ENCODE measurements at places on chromosomes 6 and 20.
A peak's percentile ranks its signal among the peaks of the same experiment; 100 is the strongest.

DNA sequence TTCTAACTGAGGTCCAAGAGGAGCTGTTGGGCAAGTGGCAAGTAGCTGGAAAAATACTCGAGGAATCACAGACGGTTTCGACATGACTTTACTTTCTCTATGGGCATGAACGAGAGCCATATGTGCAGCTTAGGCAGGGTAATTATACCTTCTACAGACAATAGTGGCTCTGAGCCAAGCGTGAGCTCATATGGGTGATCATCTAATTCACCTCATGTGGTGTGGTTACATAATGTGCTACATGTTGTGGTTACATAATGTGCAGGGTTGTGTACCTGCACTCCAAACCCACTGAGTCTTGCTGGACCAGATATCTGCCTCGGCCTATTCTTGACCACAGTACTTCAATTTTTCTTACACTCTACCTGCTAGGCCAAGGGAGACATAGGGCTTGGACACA is 771.7 kb upstream of the EYS start:
- no peak for DNase-seq

DNA sequence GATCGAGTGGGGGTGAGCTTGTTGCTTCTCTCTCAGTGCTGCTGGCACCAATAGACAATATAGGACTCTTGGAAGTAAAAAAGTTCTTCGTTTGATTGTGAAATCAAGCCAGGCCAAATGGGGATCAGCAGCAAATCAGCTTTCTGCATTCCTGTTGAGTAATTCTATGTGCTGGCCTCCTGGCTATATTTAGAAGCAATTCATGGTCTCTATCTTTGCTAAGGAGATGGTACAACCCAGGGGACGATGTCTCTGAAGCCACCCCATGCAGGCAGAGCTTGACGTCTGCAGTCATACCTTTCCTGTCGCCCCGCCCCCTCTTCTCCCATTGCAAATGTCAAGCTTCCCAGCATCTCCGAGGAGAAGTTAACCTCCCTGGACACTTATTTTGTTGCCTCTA is 199.1 kb downstream of the SCP2D1 start:
- DNase-seq, result no peak

DNA sequence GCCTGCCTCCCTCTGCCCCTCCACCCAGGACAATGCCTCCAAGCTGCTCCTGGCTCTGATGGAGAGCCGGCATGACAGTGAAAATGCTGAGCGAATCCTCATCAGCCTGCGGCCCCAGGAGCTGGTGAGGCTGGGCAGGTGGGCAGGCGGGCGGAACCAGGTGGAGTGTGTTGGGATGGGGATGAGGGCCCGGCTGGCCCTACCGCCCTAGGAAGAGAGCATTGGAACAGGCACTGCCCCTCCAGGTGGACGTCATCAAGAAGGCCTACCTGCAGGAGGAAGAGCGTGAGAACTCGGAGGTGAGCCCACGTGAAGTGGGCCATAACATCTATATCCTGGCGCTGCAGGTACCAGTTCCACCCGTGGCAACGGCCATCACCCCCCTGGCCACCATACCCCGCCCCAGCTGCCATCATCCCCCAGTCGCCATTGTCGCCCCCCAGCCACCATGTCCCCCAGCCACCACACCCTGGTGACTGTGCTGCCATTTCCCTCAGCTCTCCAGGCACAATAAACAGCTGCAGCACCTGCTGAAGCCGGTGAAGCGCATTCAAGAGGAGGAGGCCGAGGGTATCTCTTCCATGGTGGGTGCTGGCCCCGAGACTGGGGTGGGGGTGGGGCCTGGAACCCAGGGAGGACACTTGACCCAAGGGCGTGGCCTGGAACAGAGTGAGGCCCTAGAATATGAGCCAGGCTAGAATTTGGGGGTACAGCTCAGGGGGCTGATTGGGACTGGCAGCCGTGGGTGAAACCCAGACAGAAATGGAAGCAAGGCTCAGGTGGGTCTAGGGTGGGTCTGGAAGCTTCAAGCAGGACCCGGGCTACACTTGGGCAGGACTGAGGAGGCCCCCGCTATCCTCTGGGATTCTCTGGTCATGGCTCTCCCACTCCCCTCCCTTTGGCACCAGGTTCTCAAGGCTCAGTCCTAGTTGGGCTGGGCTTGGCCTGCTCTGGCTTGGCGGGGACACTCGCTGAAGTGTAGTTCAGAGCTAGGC is 24.2 kb downstream of the UQCC2 start:
- DNase-seq, result no peak

- DNase-seq, result no peak
Observed at GRCh38 chr6:44193307-44193910, 23.3 kb upstream of the MYMX start.

DNA sequence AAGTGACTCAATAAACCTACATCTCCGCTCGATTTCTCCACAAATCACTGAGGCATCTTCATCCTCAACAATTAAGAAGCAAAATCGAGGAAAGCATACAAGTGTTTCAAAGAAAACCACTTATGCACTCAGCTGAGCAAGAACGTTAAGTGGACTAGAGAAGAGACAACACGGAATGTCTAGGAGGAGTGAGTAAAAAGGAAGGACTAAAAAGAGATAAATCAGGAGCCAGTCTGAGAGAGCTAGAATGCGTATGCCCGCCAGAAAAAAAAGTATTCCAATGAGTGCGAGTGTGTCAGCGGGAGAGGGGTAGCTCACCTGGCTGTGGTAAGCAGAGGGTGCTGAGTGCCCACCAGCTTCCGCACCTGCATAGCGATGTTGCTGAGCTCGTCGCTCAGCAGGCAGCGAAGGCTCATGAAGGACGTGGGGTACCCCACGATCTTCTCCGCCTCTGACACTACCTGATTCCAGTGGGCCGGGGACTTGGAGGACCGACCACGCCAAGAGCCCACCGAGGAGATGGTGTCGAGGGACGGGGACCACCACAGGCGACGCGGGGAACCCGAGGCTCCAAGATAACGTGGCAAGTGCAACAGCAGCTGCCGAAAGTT is 587 bp downstream of the PDSS2 start:
- peak; percentile 23 for DNase-seq

DNA sequence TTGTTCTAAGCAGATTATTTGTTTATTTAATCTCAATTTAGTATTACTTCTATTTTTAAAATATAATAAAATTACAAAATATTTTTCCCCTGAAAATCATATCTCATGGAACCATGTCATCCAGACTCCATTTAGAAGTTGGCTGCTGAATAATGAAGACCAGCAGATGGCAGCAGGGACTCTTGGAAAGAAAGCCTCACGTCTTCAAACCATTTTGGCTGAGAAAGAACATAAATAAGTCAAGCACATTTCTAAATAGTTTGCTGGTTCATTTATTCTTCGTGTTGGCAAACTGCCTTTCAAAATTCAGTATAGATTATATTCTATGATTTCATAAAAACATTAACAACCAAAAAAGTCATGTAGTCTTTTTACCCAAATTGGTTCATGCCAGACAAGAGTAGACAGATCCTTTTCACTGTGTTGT is 71.7 kb downstream of the RCAN2 start:
- DNase-seq, result no peak

DNA sequence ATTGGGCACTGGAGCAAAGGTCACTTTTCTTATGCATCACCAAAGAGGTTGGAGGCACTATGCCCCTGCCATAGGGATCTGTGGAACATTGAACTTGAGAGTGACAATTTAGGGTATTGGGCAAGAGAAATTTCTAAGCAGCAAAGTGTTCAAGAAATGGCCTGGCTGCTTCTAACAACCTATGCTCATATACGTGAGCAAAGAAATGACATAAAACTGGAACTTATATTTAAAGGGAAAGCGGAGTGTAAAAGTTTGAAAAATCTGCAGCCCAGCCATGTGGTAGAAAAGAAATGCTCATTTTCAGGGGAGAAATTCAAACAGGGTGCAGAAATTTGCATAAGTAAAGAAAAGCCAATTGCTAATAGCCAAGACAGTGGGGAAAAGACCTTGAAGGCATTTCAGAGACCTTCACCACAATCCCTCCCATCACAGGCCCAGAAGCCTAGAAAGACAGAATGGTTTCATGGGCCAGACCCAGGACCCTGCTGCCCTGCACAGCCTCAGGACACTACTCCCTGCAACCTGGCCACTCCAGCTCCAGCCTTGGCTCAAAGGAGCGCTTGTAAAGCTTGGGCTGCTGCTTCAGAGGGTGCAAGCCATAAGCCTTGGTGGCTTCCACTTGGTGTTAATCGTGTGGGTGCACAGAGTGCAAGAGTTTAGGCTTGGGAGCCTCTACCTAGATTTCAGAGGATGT is 24.4 kb downstream of the NCR2 start:
- no peak for DNase-seq

GRCh38 chr20:9555781-9556180 is 41.4 kb downstream of the LAMP5 start:
- no peak for DNase-seq

- DNase-seq, result no peak
Observed at GRCh38 chr20:25013478-25014380, 21.2 kb upstream of the APMAP start.

DNA sequence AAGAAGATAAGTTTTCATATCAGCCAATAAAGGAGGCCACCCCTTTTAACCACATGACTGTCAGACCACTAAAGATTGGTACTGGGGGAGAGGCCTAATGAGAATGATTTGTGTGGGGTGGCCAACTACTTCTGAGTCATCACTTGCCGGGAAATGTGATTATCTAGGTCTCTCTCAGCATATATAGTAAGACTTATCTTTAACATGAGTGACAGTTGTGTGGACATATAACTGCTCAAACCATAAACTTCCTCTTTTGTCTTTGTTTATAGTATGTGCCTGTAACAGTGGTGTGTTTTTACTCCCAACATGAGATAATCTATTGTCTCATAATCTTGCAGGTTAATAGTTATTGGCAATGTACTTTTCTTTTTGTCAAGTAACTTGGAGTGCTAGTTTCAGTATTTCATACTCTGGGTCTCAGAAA is 312.4 kb downstream of the CDKAL1 start:
- no peak for DNase-seq

DNA sequence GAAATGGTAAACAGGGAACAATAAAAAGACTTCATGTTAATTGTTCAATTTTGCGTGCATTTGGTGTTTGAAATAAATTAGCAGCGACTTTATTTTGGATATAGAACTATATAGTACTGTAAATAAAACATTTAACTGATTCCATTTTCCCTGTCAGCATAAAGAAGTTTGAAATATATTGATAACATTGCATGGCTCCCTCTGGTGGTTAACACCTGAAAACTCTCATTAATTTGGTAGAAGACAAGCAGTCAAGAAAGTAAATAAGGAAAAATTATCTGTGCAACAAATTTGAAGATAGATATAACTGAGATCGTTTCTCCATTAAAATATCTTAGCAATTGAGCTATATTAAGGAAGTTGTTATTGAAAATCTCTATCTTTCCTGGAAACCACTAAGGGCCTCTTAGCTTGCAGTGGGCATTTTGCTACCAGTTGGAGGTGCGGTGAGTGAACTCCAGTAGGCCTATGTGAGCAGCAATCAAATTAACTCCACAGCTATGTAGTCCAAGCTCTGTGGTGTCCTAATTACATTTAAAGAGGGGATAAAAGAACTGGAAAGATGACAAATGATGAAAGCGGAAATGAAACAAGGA is 435.7 kb upstream of the FKBP1C start:
- DNase-seq, result no peak

DNA sequence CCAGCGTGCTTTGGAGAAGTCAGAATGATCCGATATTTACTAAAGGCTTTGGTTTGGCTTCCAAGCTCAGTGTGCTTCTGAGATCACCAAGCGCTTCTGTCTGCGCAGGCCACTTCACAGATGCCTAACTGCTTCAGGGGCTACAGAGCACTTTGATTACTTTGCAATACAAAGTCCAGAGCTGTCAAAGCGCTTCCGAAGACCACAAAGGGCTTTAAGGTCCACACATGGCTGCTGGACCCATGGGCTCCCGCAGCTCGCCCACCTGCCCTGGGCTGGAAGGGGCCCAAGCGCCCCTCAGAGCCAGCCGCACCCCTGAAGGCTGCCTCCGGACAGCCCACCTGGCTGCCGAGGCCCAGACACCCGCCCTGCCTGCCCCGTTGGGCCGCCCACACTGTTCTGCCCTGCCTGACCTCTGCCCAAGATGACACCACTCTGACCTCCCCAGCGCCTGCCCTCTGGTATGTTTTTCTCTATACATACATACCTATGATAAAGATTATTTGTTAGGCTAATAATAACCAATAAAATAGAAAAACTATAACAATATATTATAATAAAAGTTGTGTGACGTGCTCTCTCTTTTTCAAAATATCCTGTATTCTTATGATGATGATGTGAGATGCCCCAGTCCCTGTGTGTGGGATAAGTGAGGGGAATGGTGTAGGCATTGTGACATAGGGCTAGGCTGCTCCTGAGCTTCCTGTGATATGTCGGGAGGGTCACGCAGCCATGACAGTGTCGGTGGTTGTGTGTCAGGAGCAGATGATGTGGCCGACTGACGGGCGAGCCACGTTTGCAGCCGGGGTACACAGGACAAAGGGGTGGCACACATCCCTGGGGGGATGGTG is 22.6 kb downstream of the DYNLT1 start:
- DNase-seq, result no peak

DNA sequence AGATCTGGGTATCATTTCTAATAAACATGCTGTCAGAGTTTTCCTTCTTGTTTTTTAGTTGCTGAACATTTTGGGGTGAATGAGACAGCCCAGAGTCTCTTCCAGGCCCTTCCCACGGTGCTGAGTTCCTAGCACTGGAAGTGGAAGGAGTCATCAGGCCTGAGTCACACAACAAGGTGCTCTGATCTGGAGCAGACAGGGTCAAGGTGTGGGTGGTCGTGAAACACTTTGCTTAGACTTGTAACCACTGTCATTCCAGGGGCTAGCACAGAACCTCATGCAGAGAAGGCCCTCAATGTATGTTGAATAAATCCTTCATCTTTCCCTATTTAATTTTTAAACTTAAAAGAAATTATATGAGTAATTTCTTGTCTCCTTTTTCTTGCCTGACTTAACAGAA is 60.6 kb downstream of the TXLNB start:
- DNase-seq, result no peak

Data from activated gamma-delta T cell treated with Interleukin-2 at 50 U/mL for 16 hours (primary cell).